ENCODE measurements at places on chromosomes 7 and 10. TPM values are rescaled to one million over a fixed set of nuclear protein-coding genes. Genes with fewer than 3 reads are reported as not detected.

DNA sequence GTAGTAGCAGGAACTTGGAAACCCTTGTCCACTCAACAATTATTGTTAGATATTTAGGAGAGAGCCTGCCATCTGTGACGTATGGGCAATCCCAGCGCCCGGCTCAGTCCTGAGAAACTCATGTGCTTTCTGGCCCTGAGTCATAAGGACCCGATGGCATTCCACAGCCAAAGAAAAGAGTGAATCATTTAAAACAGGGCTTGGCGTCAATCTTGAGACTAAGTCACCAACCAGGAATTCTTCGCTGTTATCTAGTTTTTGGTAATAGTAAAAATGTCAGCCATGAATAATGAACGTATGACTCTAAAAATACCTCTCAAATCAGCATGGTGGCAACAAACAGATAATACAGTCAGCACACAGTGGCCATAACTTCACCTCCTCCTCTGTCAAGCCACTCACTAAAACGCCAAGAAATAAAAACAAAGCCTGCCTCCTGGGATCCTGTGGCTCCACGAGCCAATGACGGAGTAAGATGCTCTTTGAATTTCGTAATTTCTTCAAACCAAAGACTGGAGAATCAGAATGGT is 140.8 kb downstream of the ADAM12 start:
- DNase-seq = no peak

GRCh38 chr10:44752451-44753441 is 158.4 kb upstream of the TMEM72 start:
- DNase-seq = no peak

- no peak for DNase-seq
These were observed 35.2 kb upstream of the BMPER start for GRCh38 chr7:33870120-33870519.

GARIN1A gene
- total RNA-seq = under 0.01 TPM

LRRC61 gene
- total RNA-seq = 9.9 TPM

PLEKHS1 gene
- not detected for total RNA-seq

Data from esophagus muscularis mucosa (tissue), 4 donors.